ENCODE measurements at places on chromosomes 4 and X.
A peak's percentile ranks its signal among the peaks of the same experiment; 100 is the strongest.

DNA sequence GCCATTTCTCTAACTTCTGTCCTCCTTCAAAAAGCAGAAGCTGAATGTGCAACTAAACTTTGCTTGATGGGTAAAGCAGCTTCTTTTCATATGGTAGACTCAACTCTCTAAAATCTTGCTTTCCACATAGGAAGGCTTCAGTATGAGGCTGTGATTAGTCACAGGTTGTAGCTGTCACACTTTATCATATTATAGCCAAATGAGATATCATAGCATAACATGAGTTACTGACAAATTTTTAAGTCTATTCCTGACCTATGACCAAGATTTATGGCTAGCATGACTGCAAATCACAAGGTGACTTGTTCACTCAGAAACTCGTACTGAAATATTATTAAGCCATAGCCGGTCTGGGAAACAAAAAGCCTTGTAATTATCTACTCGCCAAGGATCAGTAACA lies 998.6 kb downstream of the RPA4 start:
- no peak overlapping the region for H3K4me3 ChIP-seq
- DNase-seq = no peak
- no peaks in the 10 kb centered on the region for H3K27me3 ChIP-seq
- H3K4me1 ChIP-seq = no peaks in the 10 kb centered on the region
- H3K27ac ChIP-seq = no peak overlapping the region

- H3K36me3 ChIP-seq = no peaks in the 10 kb centered on the region
- H3K27me3 ChIP-seq = no peaks in the 10 kb centered on the region
Observed at GRCh38 chr4:131001371-131001770, 1905.4 kb downstream of the C4orf33 start.

- no peak overlapping the region for H3K4me3 ChIP-seq
- H3K27ac ChIP-seq = no peak overlapping the region
- no peak for DNase-seq
- no peaks in the 10 kb centered on the region for H3K36me3 ChIP-seq
Observed at GRCh38 chrX:46572340-46572936, 1.1 kb upstream of the CHST7 start.

DNA sequence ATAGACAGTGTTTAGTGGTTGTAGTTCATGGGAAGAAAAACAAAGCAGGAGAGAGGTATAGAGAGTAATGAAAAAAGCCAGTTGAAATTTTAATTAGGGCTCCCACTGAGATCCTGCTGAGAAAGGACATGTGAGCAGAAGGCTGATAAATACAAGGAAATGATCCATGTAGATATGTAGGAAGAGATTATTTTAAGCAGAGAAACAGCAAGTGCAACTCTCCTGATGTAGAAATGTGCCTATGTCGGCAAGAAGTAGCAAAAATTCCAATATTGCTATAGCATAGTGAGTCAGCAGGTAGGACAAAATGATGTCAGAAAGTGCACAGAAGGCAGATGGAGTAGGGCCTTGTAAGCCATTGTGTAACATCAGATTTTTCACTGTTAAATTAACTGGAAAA lies 1027.3 kb downstream of the PCDH18 start:
- H3K4me1 ChIP-seq = no peaks in the 10 kb centered on the region
- H3K36me3 ChIP-seq = no peaks in the 10 kb centered on the region
- no peak overlapping the region for H3K4me3 ChIP-seq
- H3K27ac ChIP-seq = no peak overlapping the region
- DNase-seq = no peak

DNA sequence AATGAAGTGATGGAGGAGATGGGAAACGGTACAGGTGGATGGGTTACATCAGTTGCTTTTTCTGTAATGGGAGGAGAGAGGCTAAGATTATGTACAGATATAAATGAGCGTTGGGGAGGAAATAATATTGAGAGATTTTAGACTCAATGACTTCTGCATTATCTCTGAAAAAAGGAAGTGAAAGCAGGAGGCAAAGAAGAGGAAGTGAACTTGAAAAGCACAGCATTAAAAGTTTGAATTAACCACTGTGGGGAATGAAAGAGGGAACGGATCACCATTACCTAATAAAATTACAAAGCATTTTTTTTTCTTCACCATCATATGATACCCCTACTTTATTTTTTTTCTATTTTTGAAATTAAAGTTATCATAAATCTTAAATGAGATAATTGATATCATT lies 1025.5 kb downstream of the RPA4 start:
- no peak for DNase-seq
- H3K27me3 ChIP-seq = no peaks in the 10 kb centered on the region
- H3K4me1 ChIP-seq = no peaks in the 10 kb centered on the region

DNA sequence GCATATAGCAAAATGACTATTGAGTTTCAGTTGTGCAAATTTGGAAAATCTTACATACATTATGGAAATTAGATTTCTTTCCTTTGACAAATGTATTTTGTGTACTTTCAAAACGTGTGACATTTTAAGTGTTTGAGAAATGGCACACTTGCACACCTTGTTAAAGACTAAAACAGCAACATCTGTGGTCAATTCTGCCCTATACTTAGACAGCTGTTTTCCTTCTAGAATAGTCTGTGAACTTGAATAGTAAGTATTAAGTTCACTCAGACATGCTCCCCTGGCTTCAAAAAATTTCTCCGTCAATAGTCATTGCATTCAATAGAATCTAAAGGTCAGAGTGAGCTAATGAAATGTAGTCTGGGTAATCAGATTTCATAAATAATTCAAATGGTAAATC lies 21.7 kb upstream of the TBC1D9 start:
- peaks cover 5% of the 10 kb centered on the region for H3K4me1 ChIP-seq
- DNase-seq = no peak
- no peak overlapping the region for H3K4me3 ChIP-seq
- H3K27ac ChIP-seq = no peak overlapping the region
- H3K27me3 ChIP-seq = no peaks in the 10 kb centered on the region
- H3K36me3 ChIP-seq = no peaks in the 10 kb centered on the region

GRCh38 chrX:68503836-68504636 lies 5.2 kb downstream of the YIPF6 start:
- H3K4me3 ChIP-seq = no peak overlapping the region
- H3K27me3 ChIP-seq = no peaks in the 10 kb centered on the region
- no peaks in the 10 kb centered on the region for H3K36me3 ChIP-seq
- no peak overlapping the region for H3K27ac ChIP-seq
- H3K4me1 ChIP-seq = peaks cover 4% of the 10 kb centered on the region
- DNase-seq = no peak

DNA sequence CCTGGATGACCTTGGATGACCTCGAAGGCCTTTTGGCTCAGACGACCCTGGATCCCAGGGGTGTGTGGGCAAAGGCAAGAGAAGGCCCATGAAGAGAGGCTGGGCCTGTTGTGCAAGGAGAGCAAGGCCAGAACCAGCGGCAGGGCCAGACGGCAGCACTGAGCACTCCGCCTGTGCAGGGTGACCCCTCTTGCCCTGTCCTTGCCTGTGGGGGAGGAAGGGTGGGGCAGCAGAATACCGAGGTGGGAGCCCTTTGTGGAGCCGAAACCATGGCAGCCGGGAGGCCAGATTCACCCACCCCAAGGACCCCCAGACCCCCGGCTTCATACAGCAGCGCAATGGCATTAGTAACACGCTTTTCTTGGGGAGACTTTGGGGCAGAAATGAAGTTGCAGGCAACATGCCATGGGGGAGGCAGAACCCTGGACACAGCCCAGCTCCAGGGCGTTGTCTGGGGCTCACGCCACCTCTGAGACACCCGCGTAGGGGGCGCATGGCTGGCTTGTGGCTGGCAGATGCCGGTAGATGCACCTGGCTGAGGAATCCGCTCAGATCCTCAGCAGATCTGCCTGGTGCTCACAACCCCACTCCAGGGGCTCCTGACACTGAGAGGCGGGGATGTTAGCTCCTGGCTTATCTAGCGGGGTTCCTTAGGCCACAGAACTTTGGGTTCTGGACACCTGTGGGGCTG lies 114.5 kb downstream of the FAM53A start:
- DNase-seq = peak; percentile 61
- no peaks in the 10 kb centered on the region for H3K4me1 ChIP-seq
- no peak overlapping the region for H3K27ac ChIP-seq
- peaks cover 10% of the 10 kb centered on the region for H3K27me3 ChIP-seq
- no peak overlapping the region for H3K4me3 ChIP-seq

DNA sequence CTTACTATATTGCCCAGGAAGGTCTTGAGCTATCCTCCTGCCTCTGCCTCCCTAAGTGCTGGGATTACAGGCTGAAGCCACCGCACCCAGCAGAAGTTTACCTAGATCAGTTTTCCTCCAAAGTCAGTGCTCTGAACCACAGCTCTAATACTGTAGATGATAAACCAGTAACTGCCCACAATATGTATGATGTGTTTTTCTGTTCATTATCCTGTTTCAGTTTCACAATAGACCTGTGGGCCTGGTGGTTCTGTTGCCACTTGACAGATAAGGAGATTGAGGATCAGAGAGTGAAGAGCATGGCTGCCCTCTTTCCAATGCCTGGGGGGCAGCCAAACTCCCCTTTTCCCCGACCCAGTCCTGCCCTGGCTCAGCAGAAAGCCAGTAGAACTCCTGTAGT lies 87.0 kb downstream of the EFNB1 start:
- no peaks in the 10 kb centered on the region for H3K36me3 ChIP-seq
- H3K27me3 ChIP-seq = no peaks in the 10 kb centered on the region
- no peak for DNase-seq
- H3K27ac ChIP-seq = no peak overlapping the region
- no peak overlapping the region for H3K4me3 ChIP-seq

DNA sequence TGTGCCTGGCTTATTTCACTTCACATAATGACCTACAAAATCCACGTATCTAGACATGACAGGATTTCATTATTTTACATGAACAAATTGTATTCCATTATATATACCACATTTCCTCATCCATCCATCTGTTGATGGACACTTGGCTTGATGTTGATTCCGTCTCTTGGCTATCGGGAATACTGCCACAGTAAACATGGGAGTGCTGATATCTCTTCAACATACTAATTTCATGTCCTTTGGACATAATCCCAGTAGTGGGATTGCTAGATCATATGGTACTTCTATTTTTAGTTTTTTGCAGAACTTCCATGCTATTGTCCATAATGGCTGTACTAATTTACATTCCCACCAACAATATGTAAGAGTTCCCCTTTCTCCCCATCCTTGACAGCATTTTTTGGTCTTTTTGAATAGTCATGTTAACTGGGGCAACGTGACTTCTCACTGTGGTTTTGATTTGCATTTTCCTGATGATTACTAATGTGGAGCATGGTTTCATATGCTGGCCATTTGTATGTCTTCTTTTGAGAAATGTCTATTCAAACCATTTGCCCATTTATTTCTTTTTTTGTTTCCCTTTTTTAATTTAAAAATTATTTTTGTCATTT lies 68.9 kb downstream of the HTRA3 start:
- no peaks in the 10 kb centered on the region for H3K4me1 ChIP-seq
- H3K27me3 ChIP-seq = no peaks in the 10 kb centered on the region
- H3K4me3 ChIP-seq = no peak overlapping the region
- no peak overlapping the region for H3K27ac ChIP-seq
- DNase-seq = no peak
- no peaks in the 10 kb centered on the region for H3K36me3 ChIP-seq

GRCh38 chr4:182536221-182536811 lies 293.1 kb downstream of the TENM3 start:
- H3K27me3 ChIP-seq = no peaks in the 10 kb centered on the region
- no peak for DNase-seq
- H3K4me3 ChIP-seq = no peak overlapping the region
- no peak overlapping the region for H3K27ac ChIP-seq
- H3K36me3 ChIP-seq = no peaks in the 10 kb centered on the region
- H3K4me1 ChIP-seq = peaks cover 51% of the 10 kb centered on the region

DNA sequence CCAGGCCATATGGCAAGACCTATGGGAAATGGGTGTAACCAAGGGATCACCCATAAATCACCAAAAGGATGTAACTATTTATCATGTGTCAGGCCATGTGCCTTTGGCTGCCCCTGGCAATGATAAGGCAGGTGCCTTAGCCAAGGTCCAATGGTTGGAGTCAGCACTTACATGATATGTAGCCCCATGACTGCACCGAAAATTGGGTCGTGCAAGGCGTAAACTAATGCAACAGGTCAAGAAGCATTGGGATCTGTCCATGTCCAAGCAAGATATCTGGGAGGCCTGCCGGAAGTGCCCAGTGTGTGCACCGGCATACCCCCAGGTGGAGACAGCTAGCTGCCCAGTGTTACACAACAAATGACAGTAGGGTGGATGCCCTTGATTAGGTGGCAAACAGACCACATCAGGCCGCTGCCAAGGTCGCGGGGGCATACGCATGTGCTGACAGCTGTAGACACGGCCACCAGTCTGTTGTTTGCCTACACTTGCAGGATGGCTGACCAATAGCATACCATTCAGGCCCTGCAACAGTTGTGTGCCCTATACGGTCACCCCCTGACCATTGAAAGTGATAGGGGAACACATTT lies 698.2 kb upstream of the AGA start:
- no peaks in the 10 kb centered on the region for H3K4me1 ChIP-seq
- H3K27me3 ChIP-seq = no peaks in the 10 kb centered on the region
- no peak overlapping the region for H3K4me3 ChIP-seq
- no peaks in the 10 kb centered on the region for H3K36me3 ChIP-seq
- no peak for DNase-seq
- no peak overlapping the region for H3K27ac ChIP-seq

- no peaks in the 10 kb centered on the region for H3K4me1 ChIP-seq
- DNase-seq = no peak
- no peak overlapping the region for H3K27ac ChIP-seq
- no peaks in the 10 kb centered on the region for H3K36me3 ChIP-seq
- H3K4me3 ChIP-seq = no peak overlapping the region
- H3K27me3 ChIP-seq = no peaks in the 10 kb centered on the region
Observed at GRCh38 chr4:121879135-121879534, 8.9 kb upstream of the BBS7 start.

GRCh38 chr4:147727476-147728028 lies 4.3 kb upstream of the ARHGAP10 start:
- H3K4me3 ChIP-seq = no peak overlapping the region
- no peak for DNase-seq

- no peak overlapping the region for H3K27ac ChIP-seq
- no peaks in the 10 kb centered on the region for H3K27me3 ChIP-seq
- H3K4me1 ChIP-seq = no peaks in the 10 kb centered on the region
- DNase-seq = no peak
- H3K4me3 ChIP-seq = no peak overlapping the region
- no peaks in the 10 kb centered on the region for H3K36me3 ChIP-seq
Observed at GRCh38 chr4:100286636-100287035, 96.4 kb upstream of the DDIT4L start.

GRCh38 chr4:54898656-54899340 lies 226.6 kb downstream of the KDR start:
- H3K27ac ChIP-seq = no peak overlapping the region
- no peaks in the 10 kb centered on the region for H3K36me3 ChIP-seq
- H3K27me3 ChIP-seq = no peaks in the 10 kb centered on the region
- H3K4me3 ChIP-seq = no peak overlapping the region
